ENCODE measurements at places on chromosomes 11 and 22.

DNA sequence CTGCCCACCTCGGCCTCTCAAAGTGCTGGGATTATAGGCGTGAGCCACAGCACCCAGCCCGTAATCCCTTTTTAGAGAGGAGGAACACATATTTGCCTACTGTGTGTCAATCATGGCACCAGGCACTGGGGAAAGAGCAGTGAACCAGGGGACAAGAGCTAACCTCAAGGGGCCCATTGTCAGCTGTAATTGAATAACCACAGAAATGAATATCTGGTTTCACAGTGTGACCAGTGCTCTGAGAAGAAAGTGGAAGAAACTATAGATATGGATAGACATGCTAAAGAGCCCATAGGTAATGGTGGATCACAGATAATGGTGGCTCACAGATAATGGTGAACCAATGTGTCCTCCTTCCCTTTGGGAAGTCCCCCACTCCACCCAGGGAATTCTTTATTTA lies 8.6 kb upstream of the KCTD14 start:
- no peak for DNase-seq

GRCh38 chr11:77090373-77091111 lies 12.1 kb upstream of the OMP start:
- no peak for DNase-seq

DNA sequence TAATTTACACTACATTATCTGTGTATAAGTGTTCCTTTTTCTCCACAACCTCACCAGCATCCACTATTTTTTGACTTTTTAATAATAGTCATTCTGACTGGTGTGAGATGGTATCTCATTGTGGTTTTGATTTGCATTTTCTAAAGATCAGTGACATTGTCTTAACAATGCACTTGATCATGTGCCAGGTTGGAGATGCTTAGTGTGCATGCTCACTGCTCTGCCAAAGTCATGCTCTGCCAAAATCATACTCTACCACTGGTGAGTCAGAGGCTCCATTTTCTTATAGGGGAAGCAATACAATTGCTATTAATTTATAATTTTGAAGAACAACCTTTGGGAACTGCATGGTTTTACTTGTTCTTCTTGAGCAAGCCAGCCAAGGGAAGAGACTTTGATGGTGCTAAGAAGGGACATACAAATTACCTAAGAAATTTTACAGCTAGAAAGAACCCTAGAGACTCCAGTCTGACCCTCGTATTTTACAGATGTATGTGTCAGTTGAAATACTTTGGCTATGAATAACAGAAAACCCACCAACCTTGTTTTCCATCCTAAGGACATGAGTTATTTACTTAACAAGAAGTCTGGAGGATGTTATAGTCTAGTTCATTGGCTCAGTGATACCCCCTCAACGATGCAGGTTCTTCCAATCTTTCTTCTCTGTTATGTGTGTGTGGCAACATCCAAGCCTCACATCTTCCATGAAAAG lies 368.9 kb downstream of the DDX10 start:
- no peak for DNase-seq

GRCh38 chr11:88810420-88811097 lies 255.2 kb downstream of the GRM5 start:
- no peak for DNase-seq

GRCh38 chr11:61949169-61950034 lies 749 bp upstream of the BEST1 start:
- no peak for DNase-seq

Data from CD4-positive, CD25-positive, alpha-beta regulatory T cell (primary cell).